MCF 10A (cell line): ENCODE measurements at places on chromosomes 2 and 18. TPM values are rescaled to one million over a fixed set of nuclear protein-coding genes. Genes with fewer than 3 reads are reported as not detected.
A peak's percentile ranks its signal among the peaks of the same experiment; 100 is the strongest.

DNA sequence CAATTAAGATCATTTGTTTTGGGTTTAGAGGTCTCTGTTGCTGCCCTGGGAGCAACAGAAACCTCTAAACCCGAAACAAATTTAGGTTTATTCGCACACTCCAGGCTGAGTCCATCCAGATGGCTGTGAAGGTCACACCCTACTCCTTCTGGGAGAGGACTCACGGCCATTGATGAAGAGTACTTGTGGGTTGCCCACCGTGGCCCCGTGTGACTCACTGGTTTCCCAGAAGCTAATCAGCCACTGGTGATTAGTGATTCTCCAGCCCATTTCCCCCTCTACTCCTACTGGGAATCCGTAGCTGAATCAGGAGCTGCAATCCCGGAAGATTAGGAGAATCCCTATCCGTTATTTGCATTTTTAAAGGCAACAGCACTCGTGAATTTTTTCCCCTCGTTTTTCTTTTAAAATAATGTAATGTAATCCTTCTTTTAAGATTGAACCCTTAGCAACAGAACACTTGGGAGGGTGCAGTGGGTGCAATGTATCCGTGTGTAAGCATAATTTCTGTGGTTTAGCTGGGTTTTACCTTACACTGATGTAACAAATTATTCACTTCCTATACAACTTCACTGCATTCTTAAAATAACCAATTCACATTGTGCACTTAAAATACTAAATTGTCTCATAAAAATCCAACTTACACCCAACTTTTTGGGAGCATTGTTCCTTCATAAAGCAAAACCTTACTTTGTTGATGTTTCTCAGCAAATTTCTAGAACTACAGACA is 27.5 kb upstream of the EPAS1 start:
- no peak for DNase-seq

DNA sequence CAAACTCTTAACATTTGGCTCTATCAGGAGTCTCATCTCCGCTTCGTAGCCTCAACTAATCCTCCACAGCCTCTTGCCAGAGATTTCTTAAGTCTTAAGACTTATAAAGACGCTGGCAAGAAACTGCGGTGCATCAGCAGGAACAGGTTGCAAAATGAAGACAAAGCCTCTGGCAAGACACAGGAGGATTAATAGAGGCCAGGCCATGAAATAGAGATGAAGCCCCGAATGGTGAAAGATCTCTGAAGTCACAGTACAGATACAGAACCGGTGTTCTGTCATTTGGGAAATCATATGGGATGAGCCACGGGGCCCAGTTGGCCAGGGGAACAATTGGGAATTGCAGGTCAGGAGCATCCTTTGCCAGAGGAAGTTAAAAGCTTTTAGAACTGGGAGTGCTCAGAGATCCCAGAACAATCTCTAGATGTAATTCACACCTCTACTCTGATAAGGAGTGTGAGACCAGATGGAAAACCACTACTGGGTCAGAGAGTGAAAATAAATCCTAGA is 190.9 kb upstream of the FOSL2 start:
- no peak for DNase-seq

Gene TANK
- total RNA-seq = 62.0 and 79.6 TPM in 2 replicates

- no peak for DNase-seq
These were observed 178.0 kb downstream of the UBE2E3 start for GRCh38 chr2:181158427-181158826.

DNA sequence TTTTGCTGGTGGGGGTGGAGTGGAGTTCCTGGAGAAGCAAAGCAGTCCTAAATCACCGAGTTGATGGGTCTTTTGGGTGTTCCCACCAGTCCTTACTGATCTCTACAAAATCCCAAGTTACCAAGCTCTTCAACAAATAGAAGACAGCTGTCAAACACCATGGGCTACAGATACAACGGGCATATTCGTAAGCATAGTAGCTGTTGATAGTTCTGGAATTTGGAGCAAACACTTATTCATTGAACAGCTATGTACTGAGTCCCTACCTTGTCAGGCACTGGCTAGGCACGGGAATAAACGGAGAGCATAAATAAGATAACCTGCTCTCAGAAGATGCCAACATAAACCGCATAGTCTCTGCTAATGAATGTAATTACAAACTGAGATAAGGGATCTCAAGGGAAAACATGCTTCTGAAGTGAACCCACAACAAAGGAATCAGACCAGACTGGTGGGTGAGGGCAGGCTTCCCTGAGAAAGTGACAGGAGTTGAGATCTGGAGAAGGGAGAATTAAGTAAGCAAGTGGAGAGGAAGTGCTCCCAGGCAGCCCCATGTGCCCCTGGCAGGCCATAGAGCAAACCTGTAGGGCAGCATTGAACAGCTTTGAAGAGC is 947 bp upstream of the ANKRD44 start:
- DNase-seq = no peak

DNA sequence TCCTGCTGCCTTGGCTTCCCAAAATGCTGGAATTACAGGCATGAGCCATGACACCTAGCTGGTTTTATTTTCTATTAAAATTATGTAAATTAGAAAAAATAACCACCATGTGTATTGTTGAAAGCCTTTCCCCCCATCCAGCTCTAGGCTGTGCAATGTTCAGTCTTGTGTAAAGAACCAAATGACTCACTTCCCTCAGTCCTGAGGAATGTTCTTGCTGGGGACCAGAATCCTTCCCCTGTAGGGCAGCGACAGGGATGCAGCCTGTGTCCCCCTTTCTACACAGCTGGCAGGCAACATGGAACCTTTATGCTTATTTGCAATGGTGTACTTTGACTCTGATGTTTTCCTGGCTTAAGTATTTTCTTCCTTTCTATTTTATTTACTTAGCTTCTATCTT is 29.4 kb downstream of the AOX1 start:
- DNase-seq = peak; percentile 80

Gene KCNF1
- total RNA-seq = not detected in 2 replicates

- DNase-seq = no peak
These were observed 760.4 kb downstream of the TSN start for GRCh38 chr2:122515731-122516290.

DNA sequence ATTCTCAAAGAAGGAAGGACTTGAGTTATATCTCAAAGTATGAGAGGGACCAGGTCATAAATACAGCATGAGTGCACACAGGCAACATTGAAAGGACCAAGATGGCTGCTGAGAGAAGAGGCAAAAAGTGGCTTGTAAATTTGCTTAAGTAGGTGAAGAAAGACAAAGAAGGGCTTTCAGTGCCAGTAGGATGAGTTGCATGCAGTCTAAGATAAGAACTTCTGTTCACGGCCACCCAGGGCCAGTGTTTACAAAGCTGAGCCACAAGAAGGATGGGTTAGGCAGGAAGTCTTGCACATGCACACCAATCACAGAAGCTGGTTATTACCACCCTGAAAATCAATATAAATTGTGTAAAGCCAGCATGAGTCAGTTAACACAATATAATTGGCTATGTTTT is 3.1 kb upstream of the ABCB11 start:
- DNase-seq = no peak

GRCh38 chr2:11646530-11646929 is 23.5 kb downstream of the NTSR2 start:
- no peak for DNase-seq

Gene NGEF
- total RNA-seq = 2.7 and 7.4 TPM in 2 replicates

DNA sequence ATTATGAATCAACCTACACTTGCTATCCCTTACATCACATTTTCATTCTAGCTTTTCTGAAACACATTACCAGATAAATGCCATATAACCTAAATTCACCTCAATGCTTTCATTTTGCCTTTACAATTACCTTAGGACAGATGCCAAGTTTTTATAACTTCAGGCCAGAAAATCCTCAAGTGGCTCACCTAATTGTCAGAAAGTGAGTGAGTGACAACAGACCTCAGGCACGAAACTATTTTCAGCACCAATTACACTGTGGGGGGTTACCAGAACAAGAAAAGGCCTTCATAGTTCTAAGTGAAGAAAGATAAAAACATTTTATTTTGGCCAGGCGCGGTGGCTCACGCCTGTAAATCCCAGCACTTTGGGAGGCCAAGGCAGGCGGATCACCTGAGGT is 52.3 kb upstream of the ST8SIA5 start:
- no peak for DNase-seq

DNA sequence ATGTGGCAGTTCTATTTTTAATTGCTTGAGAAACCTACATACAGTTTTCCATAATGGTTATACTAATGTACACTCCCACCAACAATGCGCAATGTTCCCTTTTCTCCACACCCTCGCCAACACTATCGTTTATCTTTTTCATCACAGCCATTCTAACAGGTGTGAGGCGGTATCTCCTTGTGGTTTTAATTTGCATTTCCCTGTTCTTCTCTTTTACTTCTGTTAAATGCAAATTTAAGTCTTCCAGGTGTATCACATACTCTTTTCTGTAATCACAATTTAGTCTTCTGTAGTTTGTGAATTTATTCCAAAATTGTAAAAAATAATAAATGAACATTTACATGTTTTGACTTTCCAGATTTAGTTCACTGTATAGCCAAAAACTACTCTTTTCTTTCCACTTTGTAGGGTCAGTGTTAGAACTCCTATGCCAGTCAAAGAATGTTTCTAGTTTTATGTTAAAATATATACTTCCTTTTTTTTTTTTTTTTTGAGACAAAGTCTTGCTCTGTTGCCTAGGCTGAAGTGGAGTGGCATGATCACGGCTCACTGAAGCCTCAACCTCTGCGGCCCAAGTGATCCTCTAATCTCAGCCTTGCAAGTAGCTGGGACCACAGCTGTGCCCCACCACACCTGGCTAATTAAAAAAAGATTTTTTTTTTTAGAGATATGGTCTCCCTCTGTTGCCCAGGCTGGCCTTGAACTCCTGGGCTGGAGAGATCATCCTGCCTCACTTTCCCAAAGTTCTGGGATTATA is 15.4 kb upstream of the ACYP2 start:
- DNase-seq = no peak

- DNase-seq = no peak
These were observed 3.3 kb upstream of the NAPG start for GRCh38 chr18:10522574-10522973.

Gene XPO1
- total RNA-seq = 131 and 148 TPM in 2 replicates

DNA sequence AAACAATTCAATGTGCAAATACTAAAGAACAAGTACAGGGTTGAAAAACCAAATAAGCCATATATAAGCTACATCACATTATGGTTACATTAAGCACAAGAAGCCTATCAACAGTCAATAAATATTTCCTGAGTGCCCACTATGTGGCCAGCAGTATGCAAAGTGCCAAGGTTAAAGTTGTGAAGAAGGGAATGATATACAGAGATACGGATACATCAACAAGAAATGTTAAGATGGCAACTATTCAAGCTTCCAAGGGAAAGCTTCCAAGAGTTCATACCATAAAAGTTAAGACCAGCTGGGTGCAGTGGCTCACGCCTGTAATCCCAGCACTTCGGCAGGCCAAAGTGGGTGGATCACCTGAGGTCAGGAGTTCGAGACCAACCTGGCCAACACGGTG is 14.0 kb downstream of the DYM start:
- DNase-seq = no peak

GRCh38 chr2:69744456-69744855 is 2.5 kb downstream of the ANXA4 start:
- no peak for DNase-seq

- DNase-seq = peak; percentile 27
These were observed 2.2 kb downstream of the ELAC1 start for GRCh38 chr18:50970006-50970405.

- DNase-seq = no peak
These were observed 103.9 kb downstream of the CCBE1 start for GRCh38 chr18:59593291-59593717.
